Osteoblast (primary cell): ENCODE measurements at places on chromosomes 7 and 10. TPM values are rescaled to one million over a fixed set of nuclear protein-coding genes. Genes with fewer than 3 reads are reported as not detected.

The ADCY1 gene
- 0.59 and 1.1 TPM in 2 replicates for total RNA-seq

The CPN1 gene
- not detected in 2 replicates for total RNA-seq

The INMT gene
- 0.72 and 1.5 TPM in 2 replicates for total RNA-seq

The NEUROG3 gene
- total RNA-seq = not detected in 2 replicates

The PROSER2 gene
- 4.4 and 6.9 TPM in 2 replicates for total RNA-seq

The DYNC1I1 gene
- 2.2 and 2.9 TPM in 2 replicates for total RNA-seq
